Activated effector memory CD4-positive, alpha-beta T cell treated with anti-CD3 and anti-CD28 coated beads, Interleukin-2, amount 50 U/mL, for 16 hours (primary cell): ENCODE measurements at places on chromosomes 4 and X.
A peak's percentile ranks its signal among the peaks of the same experiment; 100 is the strongest.

DNA sequence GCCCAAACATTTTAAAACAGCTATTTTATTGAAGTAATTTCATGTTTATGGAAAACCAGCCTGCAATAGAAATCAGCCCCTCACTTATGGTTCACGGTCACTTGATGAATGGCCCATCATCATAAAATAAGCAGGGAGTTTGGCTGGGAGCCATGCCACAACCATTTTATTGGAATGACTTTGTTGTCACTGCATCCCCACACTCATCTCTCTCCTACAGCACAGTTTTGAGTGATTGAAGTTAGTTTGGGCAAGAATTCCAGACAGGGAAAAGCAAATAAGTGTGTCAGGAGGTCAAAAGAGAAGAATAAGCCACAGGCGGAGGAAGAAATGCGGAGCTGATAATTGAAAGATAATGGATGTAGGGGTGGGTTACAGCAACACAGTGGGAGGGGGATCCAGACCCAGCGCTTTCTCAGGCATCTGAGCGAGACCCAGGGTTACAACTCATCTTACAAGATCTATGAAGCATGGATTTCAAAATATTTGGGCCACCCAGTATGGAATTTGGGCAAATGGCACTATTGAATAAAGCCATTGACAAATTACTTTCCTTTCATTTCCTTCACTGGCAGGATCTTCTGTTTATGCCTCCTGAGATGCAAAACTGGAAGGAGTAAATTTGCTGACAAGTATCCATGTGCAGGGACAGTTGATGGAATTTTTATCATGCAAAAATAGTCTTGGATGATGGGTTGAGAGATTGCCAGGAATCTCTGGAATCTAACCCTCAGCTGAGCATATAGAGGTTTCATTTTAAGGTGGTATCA is 100.8 kb downstream of the SHROOM3 start:
- no peak for DNase-seq

GRCh38 chrX:140298960-140299825 is 205.7 kb downstream of the SOX3 start:
- no peak for DNase-seq

GRCh38 chrX:42176789-42177188 is 253.4 kb upstream of the CASK start:
- no peak for DNase-seq

DNA sequence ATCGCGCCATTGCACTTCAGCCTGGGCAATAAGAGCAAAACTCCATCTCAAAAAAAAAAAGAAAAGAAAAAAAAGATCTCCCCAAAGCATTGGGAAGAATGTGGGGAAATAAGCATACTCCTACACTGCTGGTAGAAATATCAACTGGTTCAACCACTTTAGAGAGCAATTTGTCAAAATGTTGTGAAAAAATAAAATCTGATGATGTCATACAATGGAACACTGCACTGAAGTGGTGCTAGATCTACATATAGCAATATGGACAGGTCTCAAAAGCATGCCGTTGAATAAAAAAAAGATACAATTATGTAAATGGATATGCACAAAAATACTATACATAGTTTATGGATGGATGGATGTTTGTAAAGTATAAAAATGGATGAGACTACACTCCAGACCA is 18.3 kb upstream of the HUWE1 start:
- no peak for DNase-seq

DNA sequence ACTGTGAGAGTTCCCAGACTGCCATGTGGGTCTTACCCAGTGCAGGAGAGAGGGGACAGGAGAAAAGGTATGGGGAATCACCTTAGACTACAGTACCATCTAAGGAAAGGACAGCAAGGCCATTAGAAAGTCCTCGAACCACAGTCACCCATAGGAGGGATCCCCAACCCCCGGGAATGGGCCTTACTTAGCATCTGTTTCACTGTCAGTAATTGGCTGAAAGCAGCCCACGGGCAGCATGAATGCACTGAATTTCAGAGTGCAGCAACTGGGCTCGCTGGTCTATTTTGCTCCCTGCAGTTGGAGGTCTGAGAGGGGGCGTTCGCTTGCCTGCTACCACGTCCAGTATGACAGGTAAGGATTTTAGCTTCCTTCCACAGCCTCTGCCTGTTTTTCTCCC is 50.4 kb upstream of the KLHL8 start:
- DNase-seq = no peak

GRCh38 chrX:108132034-108132433 is 40.5 kb downstream of the ATG4A start:
- no peak for DNase-seq

DNA sequence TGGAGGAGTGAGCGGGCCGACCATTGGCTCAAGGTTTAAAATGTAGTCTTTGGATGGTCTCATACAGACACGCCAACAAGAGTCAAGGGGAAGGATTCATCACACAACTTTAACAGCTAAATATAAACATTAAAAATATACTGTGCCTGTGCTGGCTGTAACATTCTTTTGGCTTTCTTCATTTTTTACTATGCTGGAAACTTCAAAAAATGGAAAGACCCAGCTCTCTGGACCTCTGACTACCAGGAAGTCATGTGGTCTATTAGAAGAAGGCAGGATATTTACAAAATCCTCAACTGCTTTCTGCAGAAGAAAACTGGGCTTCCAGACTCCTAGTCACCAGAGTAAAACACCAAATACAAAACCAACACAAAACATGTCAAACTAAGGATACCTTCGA is 49.8 kb upstream of the KLF3 start:
- no peak for DNase-seq

GRCh38 chrX:103250977-103251376 is 4.0 kb downstream of the TCEAL8 start:
- no peak for DNase-seq

- no peak for DNase-seq
Observed at GRCh38 chrX:151790481-151791160, 56.1 kb downstream of the CNGA2 start.

GRCh38 chrX:24777660-24778059 is 83.9 kb downstream of the POLA1 start:
- no peak for DNase-seq

DNA sequence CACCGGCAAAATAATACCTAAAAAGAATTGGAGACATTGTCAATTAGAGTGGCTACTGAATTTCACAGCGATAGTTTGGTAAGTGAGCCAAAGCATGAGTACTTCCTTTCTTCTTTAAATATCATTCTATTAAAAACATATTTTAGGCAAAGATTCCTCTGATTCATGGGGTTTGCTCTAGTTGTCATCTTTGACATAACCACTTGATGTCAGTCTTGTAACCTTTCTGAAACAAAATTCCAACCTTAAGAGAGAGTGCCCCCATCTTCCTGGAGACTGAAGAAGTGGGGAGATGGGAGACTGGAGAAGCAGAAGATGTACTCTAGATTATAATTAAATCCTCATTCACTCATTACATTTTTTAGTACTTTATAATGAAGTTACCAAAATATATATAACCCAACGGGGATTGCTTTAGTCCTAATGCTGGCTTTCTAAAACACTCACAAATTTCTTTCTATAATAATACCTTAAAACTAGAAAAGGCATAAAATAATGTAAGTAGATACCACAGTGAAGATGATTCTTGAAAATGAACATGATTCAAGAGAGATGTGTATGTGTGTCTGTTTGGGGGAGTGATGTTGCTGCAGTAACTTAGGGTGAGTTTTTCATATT is 96.4 kb downstream of the EMCN start:
- DNase-seq = no peak

DNA sequence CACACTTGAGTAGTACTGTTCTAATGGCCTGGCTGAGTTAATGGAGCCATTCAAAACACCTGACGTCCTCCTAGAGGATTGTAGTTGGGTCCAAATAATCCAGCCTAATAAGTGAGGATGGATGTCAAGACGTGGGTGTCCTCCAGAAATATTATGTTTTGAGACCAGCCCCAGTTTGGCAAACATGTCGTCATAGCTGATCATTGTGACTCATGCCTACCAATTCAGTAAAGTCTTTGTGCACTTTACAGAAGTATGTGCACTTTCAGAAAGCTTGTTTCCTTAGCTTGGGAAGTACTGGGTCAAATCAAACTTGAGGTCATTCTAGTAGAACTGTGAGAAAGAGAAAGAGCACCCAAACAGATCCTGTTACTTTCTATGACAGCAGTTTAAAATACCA is 37.6 kb upstream of the GLRA2 start:
- DNase-seq = no peak

GRCh38 chrX:17380221-17380620 is 5.2 kb downstream of the NHS start:
- DNase-seq = no peak

DNA sequence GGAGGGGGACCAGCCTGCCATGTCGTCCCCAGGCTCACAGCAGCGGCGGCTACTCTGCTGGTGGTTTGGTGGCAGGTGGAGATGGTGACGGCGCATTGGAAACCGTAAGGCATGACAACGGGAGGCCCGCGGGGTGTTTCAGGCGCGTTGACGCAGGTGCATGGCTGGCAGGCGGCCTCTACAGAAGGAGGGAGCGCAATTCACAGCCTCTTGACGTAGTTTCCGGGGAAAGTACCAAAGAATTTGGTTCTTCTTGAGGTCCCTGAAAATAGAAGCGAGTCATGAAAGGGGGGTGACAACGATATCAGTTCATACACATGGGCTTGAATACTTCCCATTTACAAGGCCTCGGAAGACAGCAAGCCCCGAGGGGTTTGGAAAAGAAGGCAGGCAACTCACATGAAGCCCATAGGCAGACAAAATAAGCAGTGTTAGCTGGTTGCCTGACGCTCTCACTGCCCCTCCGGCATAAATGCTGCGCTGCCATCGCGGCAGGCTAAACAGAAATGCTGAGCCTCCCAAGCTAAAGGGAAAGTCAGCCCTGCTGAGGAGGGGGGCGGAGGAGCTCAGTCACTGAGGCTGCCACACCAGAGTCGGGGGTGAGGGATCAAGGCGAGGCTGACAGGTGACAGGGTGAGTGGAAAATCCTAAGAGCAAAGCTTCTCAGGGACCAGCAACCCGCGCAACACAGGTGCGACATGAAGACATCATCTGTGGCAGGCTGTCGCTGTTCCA is 52.3 kb upstream of the PDLIM3 start:
- DNase-seq = peak; percentile 84

GRCh38 chr4:66568431-66568830 is 898.1 kb upstream of the EPHA5 start:
- DNase-seq = no peak

DNA sequence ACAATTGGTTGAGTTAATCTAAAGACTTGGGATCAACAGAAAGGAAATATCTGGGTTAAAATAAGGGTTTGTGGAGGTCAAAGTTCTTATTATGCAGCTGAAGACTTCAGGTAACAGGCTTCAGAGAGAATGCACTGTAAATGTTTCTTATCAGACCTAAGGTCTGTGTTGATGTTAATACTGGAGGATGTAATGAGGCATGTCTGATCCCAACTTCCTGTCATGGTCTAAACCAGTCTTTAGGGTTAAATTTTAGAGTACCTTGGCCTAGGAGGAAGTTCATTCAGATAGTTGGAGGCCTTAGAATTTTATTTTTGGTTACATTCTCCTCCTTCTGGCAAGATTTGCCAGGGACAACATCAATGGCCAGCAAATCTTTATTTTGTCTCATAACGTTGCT is 72.1 kb upstream of the GC start:
- DNase-seq = no peak

DNA sequence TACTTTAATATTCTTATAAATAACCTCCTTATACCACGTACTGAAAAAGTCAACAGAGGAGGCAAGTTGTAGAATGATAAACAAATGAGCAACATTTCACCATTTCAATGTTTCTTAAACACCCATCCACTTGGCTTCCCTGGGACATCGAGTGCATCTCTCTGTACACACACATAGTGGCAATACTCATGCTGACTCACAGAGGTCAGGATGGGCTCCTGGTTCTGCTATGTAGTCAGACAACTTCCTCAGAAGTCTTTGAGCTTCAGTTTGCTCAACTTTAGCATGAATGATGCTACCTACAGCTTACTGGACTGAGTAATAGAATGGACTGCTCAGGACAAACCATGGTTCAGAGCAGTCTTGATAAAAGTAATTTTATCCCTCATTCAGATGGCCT is 56.9 kb downstream of the MAD2L1 start:
- no peak for DNase-seq

DNA sequence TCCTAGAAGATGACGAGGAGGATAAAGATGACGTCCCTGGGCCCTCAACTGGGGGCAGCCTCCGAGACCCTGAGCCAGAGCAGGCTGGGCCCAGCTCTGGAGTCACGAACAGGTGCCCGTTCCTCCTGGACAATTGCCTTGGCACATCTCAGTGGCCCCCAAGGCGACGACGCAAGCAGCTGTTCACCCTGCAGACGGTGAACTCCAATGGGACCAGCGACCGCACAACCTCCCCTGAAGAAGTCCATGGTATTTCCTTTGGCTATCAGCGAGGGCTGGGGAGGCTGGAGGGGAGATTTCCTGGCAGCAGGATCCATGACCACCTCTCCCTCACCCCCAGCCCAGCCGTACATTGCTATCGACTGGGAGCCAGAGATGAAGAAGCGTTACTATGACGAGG is 11.9 kb downstream of the USP11 start:
- no peak for DNase-seq

- no peak for DNase-seq
Observed at GRCh38 chr4:106329041-106329618, 12.8 kb downstream of the AIMP1 start.

DNA sequence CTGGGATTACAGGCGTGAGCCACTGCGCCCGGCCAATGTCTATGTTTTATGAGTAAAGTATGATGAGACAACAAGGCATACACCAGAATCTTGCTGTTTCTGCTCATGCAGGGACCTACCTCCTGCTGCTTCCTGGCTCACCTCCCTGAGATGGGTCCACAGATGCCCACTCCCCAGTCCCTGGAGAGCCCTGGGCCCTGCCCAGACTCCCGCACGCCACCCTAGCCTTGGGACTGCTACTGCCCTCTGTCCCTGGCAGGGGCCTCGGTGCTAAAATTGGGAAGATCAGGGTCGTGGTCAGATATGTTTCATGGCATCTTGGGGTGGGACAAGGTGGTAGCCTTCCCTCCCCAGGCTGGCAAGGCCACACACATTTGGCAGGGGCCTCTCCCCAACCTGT is 84.3 kb upstream of the BCOR start:
- DNase-seq = no peak

DNA sequence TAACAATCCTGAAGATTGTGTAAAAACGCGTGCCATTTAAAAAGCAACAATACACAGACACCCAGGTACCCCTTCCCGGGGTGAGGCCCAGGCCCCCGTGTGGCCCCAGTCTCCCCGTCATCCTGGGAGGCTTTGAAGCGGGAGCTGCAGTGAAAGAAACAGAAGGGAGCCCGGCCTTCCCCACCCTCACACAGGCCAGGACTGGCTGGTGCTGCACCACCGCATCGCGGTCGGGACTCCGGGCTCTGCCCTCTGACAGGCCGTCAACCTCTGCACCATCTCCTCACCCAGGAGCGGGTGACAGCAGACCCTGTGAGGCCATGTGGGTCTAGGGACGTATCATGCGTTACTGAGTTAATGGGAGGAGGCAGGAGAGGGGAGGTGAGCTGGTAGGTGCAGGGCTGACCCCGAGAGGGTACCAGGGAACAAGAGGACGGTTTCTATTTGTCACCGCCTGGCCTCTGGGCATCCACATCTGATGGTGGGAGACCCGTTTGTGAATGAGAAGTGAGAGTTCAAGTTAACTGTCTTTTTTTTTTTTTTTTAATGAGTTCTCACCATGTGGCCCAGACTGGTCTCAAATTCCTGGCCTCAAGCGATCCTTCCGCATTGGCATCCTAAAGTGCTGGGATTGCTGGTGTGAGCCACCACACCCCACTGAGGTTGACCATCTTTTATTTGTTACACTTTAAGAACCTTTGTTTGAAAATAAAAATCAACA is 27.3 kb downstream of the PIGG start:
- DNase-seq = no peak
